Activated naive CD4-positive, alpha-beta T cell (primary cell): ENCODE measurements at places on chromosomes 3 and 15.

DNA sequence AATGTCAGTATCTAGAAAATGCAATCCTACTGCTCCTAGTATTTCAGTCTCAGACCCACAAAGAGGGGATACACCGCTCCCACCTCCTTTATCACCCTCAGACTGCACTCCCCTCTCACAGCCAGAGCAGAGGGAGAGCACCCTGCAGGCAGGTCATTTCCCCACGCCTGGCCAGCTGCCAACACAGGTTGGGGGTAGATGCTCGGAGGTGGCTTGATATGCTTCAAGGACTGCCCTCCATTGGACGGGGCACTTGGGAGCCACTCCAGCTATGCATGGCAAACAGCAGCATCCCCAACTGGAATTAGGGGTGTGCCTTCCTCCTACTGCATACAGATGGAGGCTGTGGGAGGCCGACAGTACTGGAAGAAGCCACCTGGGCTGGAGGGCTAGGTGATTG is 41.9 kb downstream of the TMEM266 start:
- no peak for DNase-seq

GRCh38 chr3:68088216-68088615 is 433.8 kb upstream of the SUCLG2 start:
- DNase-seq = no peak

DNA sequence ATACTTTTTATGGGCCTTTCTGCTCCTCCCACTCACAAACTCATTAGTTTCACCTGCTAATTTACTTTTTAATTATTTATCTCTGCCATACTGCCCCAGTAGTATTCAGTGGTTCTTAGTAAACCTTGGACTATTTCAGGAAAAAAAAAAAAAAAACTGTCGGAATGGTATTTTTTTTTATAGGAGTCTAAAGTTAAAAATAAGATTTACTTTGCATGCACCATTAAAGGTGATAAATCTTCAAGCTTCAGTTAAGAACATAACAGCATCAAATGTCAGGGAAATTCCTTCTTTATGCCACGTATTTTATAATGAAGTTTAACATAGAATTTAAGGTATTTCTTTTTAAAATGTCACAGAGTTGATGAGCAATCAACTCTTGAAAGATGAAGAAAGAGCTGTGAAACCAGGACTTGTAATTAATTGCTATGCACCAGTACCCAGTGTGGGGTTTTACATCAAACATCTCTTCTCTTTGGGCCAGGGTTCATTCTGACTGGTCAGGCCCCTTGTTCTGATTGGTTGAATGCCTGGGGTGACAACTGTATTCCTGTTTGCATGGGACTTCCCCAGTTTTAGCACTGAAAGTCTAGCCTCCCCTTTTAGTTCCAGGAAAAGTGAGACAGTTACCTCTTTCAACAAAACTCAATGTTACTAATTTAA is 40.3 kb upstream of the PTPRG start:
- DNase-seq = no peak

- no peak for DNase-seq
These were observed 64.2 kb upstream of the CMSS1 start for GRCh38 chr3:99753268-99753975.

GRCh38 chr15:96801576-96802150 is 471.2 kb downstream of the NR2F2 start:
- DNase-seq = no peak
